ENCODE measurements at places on chromosomes 2 and 18.
A peak's percentile ranks its signal among the peaks of the same experiment; 100 is the strongest.

DNA sequence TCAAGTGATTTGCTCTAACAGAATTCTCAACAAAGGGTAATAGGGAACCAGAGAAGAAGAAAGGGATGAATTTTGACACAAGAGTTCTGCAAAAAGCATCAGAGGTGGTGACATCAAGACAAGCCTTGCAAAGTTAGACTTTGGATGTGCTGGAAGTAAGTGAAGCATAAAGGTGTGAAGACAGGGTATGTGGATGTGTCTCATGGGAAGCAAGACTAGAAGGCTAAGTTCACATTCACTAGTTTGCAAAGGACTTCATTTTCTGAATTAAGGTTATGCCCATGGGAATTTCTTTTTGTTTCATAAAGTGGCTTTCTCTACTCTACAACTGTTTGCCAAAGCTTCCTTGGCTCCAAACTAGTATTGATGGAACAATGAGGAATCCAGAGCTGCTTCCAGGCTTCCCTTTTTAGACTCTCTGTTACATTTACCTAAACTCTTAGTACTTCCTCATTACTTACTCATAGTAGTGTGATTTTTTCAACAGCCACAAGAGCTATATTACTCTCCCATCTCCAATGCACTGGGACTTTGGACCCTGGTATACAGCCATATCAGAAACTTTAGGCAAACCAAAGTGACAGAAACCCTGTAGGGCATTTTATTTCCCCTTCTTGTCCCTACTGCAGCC is 21.1 kb upstream of the IHH start:
- no peak for DNase-seq

DNA sequence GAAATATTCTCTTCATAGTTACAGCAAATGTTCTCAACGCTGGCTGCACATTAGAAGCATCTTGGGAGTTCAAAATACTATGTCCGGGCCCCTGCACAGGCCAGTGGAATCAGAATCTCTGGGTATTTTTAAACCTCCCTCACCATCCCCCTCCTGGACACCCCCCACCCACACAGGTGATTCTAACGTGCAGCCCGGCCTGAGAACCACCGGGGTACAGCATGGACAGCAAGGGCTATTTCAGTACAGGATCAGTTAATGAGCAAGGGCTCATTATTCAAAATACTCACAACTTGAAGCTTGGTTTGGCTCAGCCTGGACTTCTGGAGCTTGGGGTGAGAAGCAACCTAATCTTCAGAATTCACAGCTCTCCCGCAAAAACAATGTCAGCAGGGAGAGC is 31.4 kb downstream of the INO80C start:
- no peak for DNase-seq

DNA sequence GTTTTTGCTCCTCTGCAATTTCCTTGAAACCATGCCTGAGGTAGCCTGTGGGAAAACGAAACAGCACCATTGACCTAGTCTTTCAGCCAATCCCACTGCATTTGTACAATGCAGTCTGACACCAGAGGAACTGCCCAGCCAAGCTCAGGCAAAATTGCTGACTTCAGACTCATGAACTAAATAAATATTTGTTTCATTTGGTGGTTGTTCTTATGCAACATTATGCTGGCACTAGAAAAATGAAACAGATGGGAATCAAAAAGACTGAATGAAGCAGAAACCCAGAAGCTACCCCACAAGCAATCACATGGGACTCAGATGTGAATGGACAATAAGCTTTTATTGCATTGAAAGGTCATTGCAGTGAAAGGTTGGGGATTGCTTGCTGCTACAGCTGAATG is 1.7 kb downstream of the NAT8 start:
- DNase-seq, result no peak

GRCh38 chr2:223102040-223102400 is 50.0 kb downstream of the KCNE4 start:
- no peak for DNase-seq

- DNase-seq, result peak; percentile 52
These were observed 16.3 kb downstream of the CDC42EP3 start for GRCh38 chr2:37654932-37655841.

DNA sequence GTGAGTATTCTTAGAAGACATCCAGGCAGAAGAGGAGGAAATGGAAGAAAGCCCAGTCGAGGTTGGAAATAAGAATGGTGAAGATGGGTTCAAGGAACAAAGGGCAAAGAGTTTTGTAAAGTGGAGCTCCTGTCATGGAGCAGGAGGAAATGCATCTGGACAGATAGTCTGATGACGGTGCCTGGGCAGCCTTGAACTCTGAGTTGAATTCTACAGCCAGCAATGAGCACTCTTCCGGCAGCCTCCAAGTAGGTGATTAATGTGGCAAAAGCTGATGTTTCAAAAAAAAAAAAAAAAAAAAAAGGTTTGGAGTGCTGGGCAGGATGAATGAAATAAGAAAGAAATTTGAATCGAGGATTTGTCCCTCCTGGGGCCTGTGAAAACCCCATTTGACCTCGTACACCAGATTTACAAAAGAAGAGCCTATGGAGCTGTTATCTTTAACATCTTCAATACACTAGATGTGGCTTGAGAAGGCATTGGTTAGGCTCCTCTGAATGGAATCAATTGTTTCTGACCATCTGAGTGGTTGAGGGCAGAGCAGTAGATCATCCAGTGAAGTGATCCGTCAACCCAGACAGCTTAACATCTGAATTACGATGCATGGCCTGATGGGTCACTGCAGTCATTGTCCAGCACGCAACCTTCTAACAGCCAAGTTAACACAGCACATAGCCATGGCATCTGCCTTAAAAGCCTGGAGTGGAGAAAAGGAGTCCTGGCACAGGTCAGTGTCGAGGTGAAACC is 449.7 kb downstream of the TXNL1 start:
- DNase-seq, result no peak

DNA sequence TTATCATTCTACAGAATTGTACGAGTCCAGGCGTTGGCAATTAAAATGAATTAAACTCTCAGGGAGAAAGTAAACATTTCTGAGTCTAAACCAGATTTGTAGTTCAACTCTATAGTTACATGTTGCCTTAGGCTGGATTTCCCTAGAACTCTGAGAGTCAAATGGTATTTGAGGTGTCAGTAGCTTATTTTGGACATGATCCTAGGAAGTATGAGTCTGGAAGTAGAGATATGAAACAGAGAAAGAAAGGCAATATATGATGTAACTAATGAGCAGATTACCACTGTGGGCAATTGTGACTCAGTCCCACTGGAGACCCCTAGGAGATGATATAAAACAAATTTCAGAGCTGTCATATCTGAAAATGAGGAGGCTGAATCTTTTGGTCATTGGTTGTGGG is 199.1 kb upstream of the UBE2E3 start:
- DNase-seq, result no peak

DNA sequence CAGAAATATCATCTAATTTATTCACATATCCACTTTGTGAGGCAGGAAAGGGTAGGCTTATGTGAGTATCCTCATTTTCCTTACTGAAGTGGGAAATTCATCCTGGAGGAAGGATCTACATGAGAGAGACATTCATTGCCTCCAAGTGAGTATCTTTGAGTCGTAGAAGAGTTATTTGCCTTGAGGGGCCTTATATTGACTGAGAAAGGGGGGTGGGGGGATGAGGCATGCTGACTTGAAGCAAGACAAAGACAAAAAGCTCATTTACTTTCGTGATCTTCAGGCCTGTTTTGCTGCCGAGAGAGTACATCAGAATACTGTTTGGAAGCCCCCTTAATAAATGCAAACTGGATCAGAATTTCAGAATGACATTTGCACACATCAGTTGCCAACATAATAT is 17.6 kb upstream of the NEDD4L start:
- no peak for DNase-seq

- DNase-seq, result no peak
These were observed 9.3 kb upstream of the PTMA start for GRCh38 chr2:231699006-231699405.

DNA sequence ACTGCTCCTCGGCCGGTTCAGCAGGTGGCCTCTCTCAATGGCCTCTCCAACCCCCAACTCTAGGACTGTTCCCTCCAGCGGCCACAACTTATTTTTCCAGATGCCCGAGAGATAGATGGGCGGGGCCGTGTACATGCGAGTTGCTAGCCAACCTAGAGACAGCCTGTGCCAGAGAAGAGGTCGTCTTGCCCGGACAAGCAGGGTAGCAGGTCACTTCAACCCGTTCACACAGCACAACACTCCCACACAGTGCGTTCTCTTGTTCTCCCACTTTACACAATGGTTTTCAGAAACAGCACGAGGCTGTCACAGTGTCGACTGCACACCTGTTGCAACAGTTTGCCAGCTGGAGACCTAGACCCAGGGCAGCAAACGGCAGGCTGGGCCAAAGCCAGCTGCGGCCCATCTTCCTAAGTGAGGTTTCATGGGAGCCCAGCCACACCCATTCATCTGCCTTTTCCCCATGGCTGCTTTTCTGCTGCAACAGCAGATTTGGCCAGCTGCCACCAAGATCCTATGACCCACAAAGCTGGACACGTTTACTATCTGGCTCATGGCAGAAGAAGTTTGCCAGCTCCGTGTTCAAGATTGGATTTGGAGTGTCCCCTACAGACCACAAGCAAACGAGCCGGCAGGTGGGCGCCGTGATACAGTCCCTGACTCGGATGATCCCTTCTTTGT is 7.3 kb upstream of the PRLH start:
- no peak for DNase-seq

DNA sequence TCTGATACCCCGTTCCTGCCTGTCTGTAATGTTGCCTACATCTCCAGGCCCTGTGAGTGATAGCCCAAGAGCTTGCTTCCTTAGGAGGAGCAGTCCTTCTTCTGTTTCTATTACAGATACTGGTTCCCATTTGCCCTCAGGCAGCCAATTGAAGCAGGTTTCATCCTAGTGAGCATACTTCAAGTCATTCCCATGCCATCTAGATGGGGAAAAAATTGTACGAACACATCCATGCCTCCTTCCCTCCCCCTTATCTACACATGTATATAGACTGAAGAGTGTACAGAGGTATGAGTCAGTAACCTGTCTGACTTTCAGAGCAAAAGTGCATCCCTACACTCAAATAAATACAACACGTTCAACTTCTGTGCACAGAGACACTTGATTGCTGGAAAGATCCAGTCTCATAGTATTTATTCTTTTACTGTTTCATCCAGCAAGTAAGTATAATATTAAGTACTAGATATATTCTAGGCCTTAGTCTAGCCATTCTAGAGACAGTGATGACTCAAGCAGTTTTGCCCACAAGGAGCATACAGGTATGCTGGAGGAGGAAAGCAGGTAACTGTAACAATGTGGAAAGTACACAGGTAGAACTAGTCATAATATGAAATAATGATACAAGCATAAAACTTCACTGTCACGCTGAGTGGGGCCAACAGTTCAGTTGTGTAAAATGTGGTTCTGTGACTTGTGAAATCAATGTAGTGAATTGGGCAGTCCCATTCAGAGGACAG is 153.4 kb downstream of the MGAT5 start:
- DNase-seq, result no peak

DNA sequence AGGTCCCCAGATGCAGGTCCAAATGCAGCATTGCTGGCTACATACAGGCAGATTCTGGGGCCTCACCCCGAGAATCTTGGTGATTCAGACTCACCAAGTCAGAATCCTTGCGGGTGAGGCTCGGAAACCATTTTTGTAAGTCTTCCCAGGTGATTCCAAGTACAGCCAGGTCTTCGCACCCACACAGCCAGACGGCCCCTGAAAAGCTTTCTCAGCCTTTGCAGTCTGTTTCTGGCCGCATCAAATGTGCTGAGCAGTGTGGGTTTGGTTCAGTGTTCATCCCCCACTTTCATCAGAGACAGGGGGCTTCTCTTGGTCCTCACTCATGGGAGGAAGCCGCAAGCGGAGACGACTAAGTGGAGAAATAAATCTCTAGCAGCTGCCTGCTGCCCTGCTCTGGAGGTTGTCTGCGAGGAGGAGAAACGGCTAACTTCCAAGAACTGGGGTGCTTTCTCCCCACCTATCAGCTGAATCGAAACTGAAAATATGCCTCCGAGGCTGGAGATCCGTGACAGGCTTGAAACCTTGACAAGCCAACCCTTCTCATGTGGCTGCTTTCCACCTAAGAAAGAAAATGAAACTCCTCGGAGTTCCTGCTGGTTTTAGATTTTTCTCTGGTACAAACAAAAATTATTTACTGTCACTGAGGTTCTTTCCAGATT is 8.9 kb upstream of the TMEM185B start:
- DNase-seq, result peak; percentile 75

DNA sequence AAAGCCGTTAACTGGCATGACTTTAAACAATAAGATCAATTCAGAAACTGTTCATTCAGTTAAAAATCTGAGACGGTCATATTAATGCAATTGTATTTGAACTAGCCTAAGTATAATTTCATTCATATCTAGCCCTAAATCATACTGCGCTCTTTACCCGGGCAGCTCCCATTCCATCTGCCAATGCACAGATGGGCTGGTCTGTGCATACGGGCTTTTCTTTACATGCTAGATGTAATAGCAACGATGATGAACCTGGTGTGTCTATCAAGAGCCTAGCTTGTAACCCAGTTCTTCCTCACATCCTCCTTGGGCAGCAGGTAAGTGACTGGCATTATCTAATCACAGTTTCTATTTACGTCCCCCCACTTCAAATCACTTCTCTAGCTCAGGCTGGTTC is 631.5 kb upstream of the KLHL29 start:
- no peak for DNase-seq

GRCh38 chr18:57062844-57063243 is 84.0 kb upstream of the BOD1L2 start:
- DNase-seq, result no peak

DNA sequence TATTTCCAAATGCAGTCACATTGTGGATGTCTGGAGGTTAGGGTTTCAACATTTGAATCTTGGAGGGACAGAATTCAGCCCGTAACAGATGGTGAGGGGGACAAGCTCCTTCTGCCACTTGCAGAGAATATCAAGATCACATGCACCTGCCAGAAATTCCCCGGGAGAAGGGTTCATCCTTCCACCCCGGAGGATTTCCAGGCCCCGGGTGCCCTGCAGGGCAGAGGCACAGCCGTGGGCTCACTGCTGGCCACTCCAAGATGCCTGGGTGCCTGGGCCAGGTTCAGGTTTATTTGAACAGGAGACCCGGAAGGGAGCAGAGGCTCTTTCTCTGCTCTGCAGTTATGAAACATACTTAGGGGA is 38.2 kb upstream of the MGAT4A start:
- no peak for DNase-seq

DNA sequence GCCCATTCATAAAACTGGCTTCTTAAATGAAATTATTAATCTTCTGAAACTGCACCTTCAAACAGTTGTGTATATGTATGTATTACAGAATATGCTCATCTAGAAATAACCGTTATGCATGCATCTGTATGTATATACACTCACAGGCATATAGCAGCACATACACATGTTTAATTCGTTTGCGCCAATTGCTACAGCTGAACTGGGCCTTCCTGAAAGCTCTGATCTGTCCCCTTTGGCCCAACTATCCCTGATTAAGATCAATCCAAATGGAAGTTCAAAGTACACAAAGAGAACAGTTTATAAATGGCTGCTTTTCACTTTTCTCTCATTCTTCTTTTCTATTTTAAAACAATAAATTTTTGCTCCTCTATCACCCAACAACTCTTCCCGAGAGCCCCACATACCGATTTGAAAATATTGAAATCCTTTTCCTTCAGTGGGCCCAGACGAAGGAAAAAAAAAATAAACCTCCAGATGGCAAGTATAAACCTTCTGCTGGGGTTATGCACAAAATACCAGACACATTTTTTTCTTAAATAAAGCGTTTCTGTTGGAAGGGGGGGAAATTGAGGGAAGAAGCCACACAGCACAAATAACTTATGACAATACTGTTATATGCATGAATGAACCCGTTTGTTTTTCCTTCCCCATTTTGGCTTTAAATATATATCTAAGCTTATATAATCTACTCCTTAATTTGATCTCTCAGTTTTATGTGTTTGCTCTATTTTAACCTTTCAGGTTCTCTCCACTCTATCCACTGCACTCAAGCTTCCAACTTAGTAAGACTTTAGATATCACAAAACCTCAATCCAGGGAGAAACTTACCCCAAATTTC is 267.3 kb downstream of the TCF4 start:
- DNase-seq, result no peak

- DNase-seq, result no peak
These were observed 473.4 kb downstream of the CMPK2 start for GRCh38 chr2:6392354-6392753.

All from CD4-positive, alpha-beta T cell treated with Interleukin-4 for 1 hour (primary cell).